Peyer's patch (tissue), 4 donors: ENCODE measurements at places on chromosomes 13 and 19. TPM values are rescaled to one million over a fixed set of nuclear protein-coding genes. Genes with fewer than 3 reads are reported as not detected.

The C19orf67 gene
- total RNA-seq = not detected

The NLRP11 gene
- total RNA-seq = not detected

- H3K27ac ChIP-seq = no peak overlapping the region
- H3K36me3 ChIP-seq = no peaks in the 10 kb centered on the region
- H3K27me3 ChIP-seq = no peaks in the 10 kb centered on the region
Measured at GRCh38 chr19:19448238-19448544, 42.7 kb downstream of the GATAD2A start.

DNA sequence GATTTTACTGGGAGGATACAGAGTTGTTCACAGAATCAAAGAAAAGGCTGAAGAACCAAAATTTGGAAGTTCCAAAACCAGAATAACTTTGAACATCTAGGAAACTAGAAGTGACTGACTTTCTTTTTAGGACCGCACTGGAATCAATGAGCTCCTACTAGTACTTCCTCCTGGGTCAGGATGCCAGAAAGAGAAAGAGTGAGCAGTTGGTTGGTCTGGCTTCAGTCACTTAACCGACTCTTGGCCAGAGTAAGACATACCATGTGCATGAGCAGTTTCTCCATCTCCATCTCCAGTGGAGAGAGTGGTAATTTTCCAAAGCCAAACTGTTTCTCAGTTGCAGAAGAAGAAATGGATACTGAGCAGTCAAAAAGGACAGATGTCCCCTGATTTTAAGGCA is 27.1 kb upstream of the MTUS2 start:
- no peak overlapping the region for H3K27ac ChIP-seq
- H3K27me3 ChIP-seq = no peaks in the 10 kb centered on the region
- no peak overlapping the region for H3K4me3 ChIP-seq
- DNase-seq = no peak
- peaks cover 6% of the 10 kb centered on the region for H3K4me1 ChIP-seq

DNA sequence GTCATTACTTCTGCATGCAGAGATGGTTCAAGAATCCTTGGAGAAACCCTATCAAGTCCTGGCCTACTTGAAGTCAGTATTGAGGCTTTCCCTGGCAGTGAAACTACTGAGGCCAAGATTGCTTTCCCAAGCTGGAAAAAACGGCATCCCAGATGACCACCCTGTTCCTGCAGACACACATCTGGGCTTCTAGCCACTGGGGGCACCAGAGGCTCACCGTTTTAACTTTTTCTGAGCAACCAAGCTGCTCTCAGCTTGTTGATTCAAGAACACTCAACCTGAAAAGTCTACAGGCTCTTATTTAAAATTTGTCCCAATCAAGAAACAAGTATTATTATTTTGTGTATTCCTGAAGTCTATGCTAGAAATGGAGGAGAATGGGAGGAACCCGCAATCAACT is 66.6 kb downstream of the SPRYD7 start:
- no peaks in the 10 kb centered on the region for H3K4me1 ChIP-seq
- no peaks in the 10 kb centered on the region for H3K36me3 ChIP-seq
- no peak for DNase-seq

DNA sequence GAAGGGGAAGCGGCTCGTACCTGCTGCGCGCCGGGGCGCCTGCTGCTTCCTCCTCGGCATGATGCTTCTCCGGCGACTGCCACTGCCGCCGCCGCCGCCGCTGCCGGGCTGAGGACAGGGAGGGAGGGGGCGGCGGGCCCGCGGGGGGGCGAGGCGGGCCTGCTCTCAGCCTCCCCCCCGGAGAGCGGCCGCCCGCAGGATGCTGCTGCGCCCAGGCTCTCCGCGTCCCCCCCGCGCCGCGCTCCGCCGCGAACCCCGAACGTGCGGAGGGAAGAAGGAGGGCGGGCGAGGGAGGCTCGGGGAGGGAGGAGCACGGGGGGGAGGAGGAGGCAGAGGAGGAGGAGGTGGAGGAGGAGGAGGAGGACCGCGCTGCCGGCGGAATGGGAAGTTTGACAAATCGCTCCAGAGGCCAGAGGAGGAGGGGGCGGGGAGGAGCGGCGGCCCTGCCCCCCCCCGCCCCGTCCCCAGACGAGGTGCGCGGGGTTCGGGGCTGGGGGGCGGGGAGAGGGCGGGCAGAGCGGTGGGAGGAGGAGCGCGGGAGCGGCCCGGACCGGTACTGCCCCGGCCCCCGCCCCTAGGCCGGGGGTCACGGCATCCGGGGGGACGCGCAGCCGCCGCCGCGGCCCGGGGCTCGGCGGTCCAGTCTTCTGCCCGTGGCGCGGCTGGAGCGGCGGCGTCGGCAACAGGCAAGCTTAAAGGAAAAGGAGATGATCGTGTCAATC is at the start of gene TSHZ3:
TSHZ3 (minus strand) TSS at position 277 of the 722 bp plus-strand sequence; CDS start at position 60, 217 bp downstream.
- H3K4me1 ChIP-seq = peaks cover 10% of the 10 kb centered on the region
- no peaks in the 10 kb centered on the region for H3K36me3 ChIP-seq
- H3K4me3 ChIP-seq = peak within 1 kb of the TSS; percentile 88
- peaks cover 13% of the 10 kb centered on the region for H3K27me3 ChIP-seq

DNA sequence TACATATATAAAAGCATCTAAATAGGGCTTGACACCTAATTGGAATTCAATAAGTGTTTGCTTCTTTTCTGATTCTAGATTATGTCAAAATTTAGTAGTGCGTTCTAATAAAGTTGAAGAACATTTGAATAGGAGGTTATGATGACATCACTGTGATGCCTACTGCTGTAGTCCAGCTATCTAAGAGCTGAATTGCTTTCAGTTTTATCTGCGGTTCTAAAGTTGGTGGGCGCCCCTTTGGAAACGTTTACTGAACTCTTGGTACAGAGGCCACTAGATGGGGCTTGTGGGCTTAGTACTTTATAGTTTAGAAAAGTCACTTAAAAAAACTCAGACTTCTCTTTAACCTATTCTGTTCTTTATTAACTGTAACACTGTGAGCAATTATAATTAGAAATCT is 776.9 kb downstream of the GPC5 start:
- H3K27ac ChIP-seq = no peak overlapping the region
- DNase-seq = no peak
- no peaks in the 10 kb centered on the region for H3K4me1 ChIP-seq
- no peak overlapping the region for H3K4me3 ChIP-seq
- no peaks in the 10 kb centered on the region for H3K36me3 ChIP-seq

DNA sequence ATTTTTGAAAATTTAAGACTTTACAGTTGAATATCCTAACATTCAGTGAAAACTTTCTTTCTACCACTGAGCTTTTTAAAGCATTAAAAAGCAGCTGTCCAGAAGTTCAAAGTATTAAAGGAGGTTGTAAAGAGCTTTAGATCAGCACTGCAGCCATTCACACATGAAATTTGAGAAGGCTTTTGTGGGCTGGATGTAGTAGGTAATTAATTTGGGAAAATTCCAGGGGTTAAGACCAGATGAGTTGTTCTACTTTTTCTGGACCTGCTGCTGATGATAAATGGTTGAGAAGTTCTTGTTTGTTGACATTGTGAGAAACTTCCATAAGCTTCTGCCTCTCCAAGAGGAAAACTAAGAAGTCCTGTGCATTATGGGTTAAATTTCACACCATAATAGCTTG is 1779.6 kb upstream of the PRR20A start:
- no peaks in the 10 kb centered on the region for H3K4me1 ChIP-seq
- H3K36me3 ChIP-seq = no peaks in the 10 kb centered on the region
- H3K27me3 ChIP-seq = no peaks in the 10 kb centered on the region
- H3K27ac ChIP-seq = no peak overlapping the region
- H3K4me3 ChIP-seq = no peak overlapping the region

GRCh38 chr13:81872581-81872980 is 1531.7 kb upstream of the SPRY2 start:
- H3K27ac ChIP-seq = no peak overlapping the region
- no peak overlapping the region for H3K4me3 ChIP-seq
- H3K4me1 ChIP-seq = no peaks in the 10 kb centered on the region

DNA sequence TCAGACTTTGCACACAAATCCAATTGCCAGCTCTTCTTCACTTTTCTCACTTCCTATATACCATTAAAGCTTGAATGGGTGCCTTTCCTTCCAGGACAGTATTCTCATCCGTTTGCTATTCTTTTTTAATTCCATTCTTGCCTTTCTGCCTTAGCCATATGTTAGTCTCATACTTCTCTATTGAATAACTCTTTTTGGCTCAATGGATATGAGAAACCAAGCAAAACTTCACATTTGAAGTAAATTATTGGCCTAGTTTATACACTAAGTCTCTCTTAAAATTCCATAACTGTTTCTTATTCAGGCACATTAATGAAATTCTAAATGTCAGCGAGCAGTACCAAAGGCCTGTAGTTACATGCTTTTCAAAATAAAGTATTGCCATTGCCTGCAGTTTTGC is 129.6 kb upstream of the FRY start:
- no peak overlapping the region for H3K27ac ChIP-seq
- no peak for DNase-seq
- no peaks in the 10 kb centered on the region for H3K4me1 ChIP-seq
- H3K27me3 ChIP-seq = no peaks in the 10 kb centered on the region
- no peak overlapping the region for H3K4me3 ChIP-seq
- H3K36me3 ChIP-seq = no peaks in the 10 kb centered on the region

DNA sequence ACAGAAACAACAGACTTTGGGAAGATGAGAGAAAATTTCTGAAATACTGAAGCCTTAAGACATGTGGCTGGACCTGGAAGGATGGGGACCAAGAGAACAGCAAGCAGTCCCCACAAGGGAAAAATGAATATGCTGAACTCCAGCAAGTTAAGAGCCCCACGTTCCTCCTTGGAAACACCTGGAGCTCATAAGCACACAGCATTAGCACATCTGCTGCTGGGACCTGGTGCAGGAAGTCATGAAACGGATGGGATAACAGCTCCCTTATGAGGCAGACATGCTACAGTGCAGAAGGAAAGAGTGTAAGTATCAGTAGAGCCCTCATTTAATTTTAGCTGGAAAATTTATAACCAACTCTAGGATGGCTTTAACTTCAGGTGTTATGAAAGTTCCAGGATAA is 67.3 kb downstream of the SLC15A1 start:
- no peak overlapping the region for H3K4me3 ChIP-seq
- no peak for DNase-seq
- no peaks in the 10 kb centered on the region for H3K36me3 ChIP-seq
- no peaks in the 10 kb centered on the region for H3K4me1 ChIP-seq
- H3K27ac ChIP-seq = no peak overlapping the region
- no peaks in the 10 kb centered on the region for H3K27me3 ChIP-seq

GRCh38 chr13:30818323-30818960 is 83.1 kb downstream of the ALOX5AP start:
- no peaks in the 10 kb centered on the region for H3K4me1 ChIP-seq
- no peak overlapping the region for H3K27ac ChIP-seq

- H3K36me3 ChIP-seq = peaks cover 11% of the 10 kb centered on the region
- H3K4me1 ChIP-seq = peaks cover 18% of the 10 kb centered on the region
- peak overlapping the region; percentile 90 for H3K27ac ChIP-seq
- H3K4me3 ChIP-seq = peak overlapping the region; percentile 88
Measured at GRCh38 chr19:43525836-43526771, 897 bp downstream of the ETHE1 start.

GRCh38 chr19:4181053-4181508 is 1.3 kb downstream of the SIRT6 start:
- peak overlapping the region; percentile 84 for H3K27ac ChIP-seq
- peaks cover 10% of the 10 kb centered on the region for H3K4me1 ChIP-seq
- no peak overlapping the region for H3K4me3 ChIP-seq

GRCh38 chr13:52984881-52985363 is 43.7 kb upstream of the OLFM4 start:
- no peaks in the 10 kb centered on the region for H3K27me3 ChIP-seq
- no peak overlapping the region for H3K27ac ChIP-seq
- no peak for DNase-seq
- H3K4me1 ChIP-seq = no peaks in the 10 kb centered on the region
- H3K4me3 ChIP-seq = no peak overlapping the region

GRCh38 chr19:32330213-32330857 is 15.1 kb upstream of the ZNF507 start:
- no peaks in the 10 kb centered on the region for H3K27me3 ChIP-seq
- H3K4me1 ChIP-seq = no peaks in the 10 kb centered on the region
- H3K36me3 ChIP-seq = no peaks in the 10 kb centered on the region
- H3K4me3 ChIP-seq = no peak overlapping the region

GRCh38 chr13:45781553-45782326 is 69.8 kb downstream of the SIAH3 start:
- H3K36me3 ChIP-seq = no peaks in the 10 kb centered on the region

GRCh38 chr13:69296130-69296529 is 811.5 kb upstream of the ATXN8OS start:
- H3K36me3 ChIP-seq = no peaks in the 10 kb centered on the region
- no peak for DNase-seq
- no peak overlapping the region for H3K4me3 ChIP-seq

DNA sequence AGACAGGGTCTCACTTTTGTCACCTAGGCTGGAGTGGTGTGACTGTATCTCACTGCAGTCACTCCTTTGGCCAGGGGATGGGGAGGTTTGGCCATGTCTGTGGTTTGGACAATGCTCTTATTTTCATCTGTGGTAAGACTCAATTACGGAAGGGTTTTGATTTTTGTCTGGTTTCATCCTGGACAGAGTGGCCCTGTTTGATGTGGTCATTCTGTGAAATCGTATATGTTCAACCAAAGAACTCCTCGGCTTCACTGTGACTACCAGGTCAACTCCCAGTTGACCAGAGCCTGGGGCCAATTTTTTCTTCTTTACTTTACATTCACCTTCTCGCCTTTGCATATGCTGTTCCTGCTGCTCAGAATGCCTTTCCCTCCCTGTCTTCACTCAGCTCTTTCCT is 6.8 kb upstream of the CCDC124 start:
- no peaks in the 10 kb centered on the region for H3K27me3 ChIP-seq
- DNase-seq = no peak
- no peaks in the 10 kb centered on the region for H3K36me3 ChIP-seq
- H3K4me3 ChIP-seq = no peak overlapping the region

GRCh38 chr19:12703046-12703445 is 6.6 kb upstream of the FBXW9 start:
- no peak overlapping the region for H3K27ac ChIP-seq
- H3K36me3 ChIP-seq = no peaks in the 10 kb centered on the region
- H3K27me3 ChIP-seq = no peaks in the 10 kb centered on the region
- no peak for DNase-seq
- H3K4me3 ChIP-seq = no peak overlapping the region
- H3K4me1 ChIP-seq = no peaks in the 10 kb centered on the region

DNA sequence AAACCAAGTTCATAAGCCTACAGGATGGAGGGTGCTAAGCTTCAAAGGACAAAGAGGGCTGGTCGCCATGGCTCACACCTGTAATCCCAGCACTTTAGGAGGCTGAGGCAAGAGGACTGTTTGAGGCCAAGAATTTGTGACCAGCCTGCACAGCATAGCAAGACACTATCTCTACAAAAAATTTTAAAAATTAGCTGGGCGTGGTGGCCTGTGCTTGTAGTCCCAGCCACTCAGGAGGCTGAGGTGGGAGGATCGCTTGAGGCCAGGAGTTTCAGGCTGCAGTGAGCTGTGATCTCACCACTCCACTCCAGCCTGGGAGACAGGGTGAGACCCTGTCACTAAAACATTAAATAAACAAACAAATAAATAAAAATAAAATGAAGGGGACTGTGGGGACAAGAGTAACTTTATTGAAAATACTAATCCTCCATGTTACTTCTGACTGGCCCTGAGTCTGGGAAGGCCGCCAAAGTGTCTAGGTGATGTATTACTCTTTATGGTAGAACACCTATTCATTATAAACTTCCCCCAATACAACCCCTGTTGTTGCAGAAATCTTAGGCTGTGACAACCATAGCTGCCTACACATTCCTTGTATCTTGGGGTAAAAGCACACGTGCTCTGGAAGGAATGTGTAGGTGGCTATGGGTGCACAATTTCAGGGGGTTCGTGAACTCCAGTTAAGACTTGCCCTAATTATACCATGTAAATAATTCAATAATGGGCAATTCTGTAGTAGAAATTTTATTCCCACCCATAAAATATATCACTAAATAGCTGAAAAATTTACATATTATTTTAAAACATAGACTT is 14.6 kb upstream of the URAD start:
- no peak overlapping the region for H3K27ac ChIP-seq
- DNase-seq = no peak
- H3K4me3 ChIP-seq = no peak overlapping the region
- no peaks in the 10 kb centered on the region for H3K27me3 ChIP-seq
- no peaks in the 10 kb centered on the region for H3K4me1 ChIP-seq
- no peaks in the 10 kb centered on the region for H3K36me3 ChIP-seq
